ENCODE measurements at places on chromosomes 5 and 9. TPM values are rescaled to one million over a fixed set of nuclear protein-coding genes. Genes with fewer than 3 reads are reported as not detected.

The HARS2 gene
- total RNA-seq: 23.6 TPM

The ASTN2 gene
- 3.9 TPM for total RNA-seq

- no peak for DNase-seq
Measured at GRCh38 chr9:120351106-120351505, 228.9 kb downstream of the CDK5RAP2 start.

DNA sequence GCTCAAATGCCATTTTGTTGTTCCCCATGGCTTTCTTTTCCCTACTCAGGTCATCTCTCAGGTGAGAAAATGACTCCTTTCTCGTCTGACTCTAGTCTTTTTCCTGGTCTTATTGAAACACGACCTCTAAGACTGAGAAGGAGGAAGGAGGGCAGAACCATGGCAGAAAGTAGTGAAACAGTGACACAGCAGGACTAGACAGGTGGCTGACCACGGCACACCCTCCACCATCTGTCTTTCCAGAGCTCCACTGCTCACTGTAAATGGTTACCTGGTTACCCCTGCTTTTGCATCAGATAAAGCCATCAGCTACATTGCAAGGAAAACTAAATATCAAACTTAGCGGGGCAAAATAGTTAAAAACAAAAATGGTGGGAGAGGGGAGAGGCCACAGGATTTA, 30.9 kb downstream of the NR4A3 start:
- no peak for DNase-seq

The AIF1L gene
- total RNA-seq: 0.92 TPM

The CERCAM gene
- total RNA-seq: 1.4 TPM

The AQP7 gene
- total RNA-seq: not detected

The C9orf50 gene
- total RNA-seq: not detected

The SV2C gene
- total RNA-seq: not detected

GRCh38 chr5:57302164-57302563, 128.3 kb downstream of the GPBP1 start:
- peak; percentile 53 for DNase-seq

All from activated naive CD8-positive, alpha-beta T cell treated with anti-CD3 and anti-CD28 coated beads for 36 hours (primary cell).